ENCODE measurements at places on chromosomes 5 and 9.

DNA sequence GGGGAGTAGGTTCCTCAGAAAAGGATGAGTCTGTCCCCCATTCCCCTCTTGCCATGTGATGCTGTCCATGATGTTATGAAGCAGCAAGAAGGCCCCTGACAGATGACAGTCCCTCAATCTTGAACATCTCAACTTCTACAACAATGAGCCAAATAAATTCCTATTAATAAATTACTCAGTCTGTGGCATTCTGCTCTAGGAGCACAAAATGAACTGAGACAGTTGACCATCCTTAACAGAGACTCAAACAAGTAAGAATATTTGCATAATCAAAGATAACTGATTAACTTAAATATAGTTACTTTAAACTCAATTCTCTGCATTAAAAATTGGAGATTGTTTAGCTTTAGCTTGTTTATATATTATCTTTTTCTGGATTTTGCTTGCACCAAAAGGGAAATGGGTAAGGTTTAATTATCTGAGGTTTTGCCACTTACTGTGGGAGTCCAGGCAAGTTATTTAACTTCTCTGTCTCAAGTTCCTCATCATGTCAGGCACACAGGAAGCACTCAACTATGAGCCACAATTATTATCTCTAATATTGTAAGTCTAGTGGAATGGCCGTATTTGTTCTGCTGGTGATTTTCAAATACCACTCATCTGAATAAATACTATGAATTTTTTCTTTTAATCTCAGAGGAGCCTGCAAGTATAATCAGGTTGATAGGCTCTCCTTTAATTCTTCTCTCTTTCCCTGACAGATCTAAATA is 162.9 kb downstream of the TSSK1B start:
- DNase-seq = no peak

DNA sequence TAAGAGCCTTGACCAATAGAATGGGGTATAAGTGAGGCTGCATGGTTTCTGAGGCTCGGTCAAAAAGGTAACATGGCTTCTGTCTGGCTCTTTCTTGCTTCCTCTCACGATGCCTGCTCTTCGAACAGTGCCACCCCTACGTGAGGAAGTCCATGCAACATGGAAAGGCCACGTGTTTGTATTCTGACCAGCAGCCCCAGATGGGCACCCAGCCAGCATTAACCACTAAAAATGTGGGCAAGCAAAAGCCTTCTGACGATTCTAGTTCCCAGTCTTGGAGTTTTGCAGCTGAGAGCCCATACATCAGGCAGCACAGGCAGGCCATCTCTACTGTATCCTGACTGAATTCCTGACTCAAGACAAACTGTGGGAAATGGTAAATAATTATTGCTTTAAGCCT is 24.2 kb upstream of the NREP start:
- no peak for DNase-seq

- no peak for DNase-seq
These were observed 69.9 kb downstream of the EHMT1 start for GRCh38 chr9:137688725-137689124.

- DNase-seq = no peak
These were observed 114.0 kb downstream of the CARTPT start for GRCh38 chr5:71832812-71833715.

DNA sequence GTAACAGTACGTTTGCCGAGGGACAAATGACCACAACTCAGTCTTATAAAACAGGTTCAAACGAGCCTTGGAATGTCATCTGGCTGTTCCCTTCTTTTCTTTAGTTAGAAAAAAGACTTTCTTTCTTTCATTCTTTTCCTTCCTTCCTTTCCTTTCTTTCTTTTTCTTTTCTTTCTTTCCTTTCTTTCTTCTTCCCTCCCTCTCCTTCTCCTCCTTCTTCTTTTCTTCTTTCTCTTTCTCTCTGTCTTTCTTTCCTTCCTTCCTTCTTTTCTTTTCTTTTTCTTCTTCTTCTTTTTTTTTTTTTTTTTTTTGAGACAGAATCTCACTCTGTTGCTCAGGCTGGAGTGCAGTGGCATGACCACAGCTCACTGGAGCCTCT is 9.7 kb upstream of the LAMC3 start:
- DNase-seq = no peak

DNA sequence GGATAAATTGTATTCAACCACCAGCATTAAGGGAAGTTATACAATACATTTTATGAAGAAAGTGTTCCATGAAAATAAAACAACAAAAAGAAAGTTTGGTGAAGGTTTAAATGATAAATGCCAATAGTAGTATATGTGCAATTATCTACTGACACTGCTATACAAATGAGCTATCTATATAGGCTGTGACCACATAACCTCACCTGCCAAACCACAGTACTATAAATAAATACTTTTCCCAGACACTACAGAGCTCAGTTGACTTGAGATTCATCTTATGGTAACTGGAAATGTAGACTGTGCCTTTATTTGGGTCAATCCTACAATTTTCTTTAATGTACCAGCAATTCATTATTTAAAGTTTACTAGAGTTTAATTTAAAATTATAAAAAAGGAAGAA is 81.0 kb upstream of the CCDC152 start:
- DNase-seq = no peak

DNA sequence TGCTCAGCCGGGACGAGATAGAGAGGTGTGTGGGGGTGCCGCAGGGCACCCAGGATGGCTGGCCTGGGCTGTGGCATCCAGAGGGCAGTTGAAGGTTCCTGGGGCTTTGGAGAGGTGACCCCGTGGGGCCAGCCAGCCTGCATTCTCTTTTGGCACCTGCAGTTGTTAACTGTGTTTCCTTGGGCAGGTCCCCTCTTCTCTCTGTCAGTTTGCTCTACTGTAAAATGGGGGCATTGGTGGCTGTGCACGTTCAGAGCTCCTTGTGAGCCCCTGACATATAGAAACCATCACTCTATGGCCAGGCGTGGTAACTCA is 8.5 kb downstream of the ZDHHC12 start:
- DNase-seq = no peak

DNA sequence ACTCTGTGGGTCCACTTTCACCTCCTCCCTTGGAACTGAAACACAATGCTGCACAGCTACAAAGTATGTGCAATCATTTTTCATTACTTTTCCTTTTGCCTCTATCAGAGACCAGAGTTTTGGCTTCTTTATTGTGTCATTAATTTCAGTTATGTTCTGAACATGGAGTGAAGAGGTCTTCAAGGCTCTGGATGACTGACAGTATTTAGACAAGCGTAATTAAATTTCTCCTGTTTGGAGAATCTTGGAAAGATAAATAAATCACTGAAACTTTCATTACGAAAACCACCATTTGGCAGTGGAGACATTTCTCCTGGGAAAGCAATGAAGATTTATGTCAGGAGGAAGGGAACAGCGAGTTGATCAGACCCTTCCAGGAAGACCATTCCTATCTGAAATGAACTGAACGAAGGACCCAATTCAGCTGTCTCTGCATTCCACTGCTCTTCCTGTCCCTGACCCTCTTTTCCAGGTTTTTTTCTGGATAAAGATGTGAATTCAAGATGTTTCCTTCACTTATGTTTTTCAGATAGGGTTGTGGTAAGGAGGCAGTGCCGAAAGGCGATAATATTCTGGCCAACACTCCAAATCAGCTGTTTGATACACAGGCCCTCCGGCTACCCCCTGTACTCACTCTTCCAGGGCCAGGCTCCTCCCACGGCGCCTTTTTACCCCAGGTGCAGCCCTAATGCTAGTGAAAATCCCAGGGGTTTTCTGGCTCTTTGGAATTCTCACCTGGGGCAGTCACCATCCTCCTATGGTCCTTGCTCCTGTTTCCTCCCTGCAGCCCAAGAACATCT is 77.2 kb upstream of the OSMR start:
- DNase-seq = no peak
